Hematopoietic multipotent progenitor cell treated with erythropoietin and hydrocortisone succinate and interleukin-3 and kit ligand, for 17 days (in vitro differentiated cells): ENCODE measurements at places on chromosomes 6 and 20.

- no peak for DNase-seq
Observed at GRCh38 chr6:160431791-160432404, 83.7 kb downstream of the SLC22A3 start.

DNA sequence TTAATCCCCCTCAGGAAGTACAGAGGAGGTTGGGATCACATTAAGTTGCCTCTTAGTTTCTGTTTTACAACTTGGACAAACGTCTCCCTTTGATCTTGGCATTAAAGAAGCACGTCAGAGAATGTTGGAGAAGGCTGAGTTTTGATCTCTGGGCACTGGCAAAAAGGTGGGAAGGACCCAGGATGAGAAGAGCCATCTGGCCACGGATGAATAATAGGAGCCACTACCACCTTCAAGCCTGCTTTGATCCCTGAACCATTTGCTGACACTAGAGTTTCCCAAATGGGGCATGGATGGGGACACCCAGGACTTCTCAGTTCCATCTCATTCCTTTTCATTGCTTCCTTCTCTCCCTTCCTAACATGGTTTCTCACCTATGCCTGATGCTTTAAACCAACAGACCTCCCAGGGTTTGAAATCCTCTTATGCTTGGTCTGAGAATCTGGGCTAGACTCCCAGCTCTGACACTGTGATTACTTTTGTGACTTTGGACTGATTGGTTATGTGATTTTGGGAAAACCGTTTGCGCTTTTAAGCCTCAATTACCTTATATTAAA, 5.8 kb downstream of the TM9SF4 start:
- DNase-seq = no peak

DNA sequence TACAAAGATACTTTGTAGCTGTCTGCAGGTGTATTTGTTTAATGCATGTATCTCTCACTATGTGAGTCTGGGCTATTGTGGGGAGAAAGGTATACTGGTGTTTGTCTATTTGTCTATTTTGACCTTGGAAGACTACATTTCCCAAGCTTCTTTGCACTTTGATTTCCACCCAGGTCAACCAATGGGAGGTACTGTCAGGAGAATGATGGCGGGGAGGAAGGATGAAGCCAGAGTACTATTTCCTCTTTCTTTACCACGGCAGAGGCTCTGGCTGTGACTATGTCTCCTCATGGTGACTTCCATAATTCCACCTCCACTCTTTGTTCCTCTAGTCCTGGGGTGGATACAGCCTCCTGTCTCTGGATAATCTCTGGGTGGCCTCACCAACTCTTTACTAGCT, 23.1 kb downstream of the LBP start:
- no peak for DNase-seq

- no peak for DNase-seq
Observed at GRCh38 chr6:36563237-36563927, 16.1 kb upstream of the STK38 start.

DNA sequence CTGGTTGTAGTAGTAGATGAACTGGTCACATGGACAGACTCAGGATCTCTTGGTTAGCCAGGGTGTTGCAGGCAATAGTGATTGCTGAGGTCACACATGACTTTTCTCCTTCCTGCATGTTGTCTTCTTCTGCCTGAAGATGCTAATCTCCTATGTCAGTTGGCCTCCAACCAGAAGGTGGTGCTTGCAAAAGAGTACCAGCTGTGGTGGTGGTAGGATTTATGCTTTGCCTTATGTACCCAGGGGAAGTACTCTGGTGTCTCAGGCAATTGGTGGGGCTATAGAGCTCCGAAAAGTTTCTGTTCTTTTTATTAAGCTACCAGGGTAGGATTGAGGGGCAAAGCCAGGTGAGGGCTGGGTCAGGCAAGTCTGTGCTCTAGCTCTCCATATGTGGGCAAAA, 98.5 kb downstream of the CARMIL1 start:
- no peak for DNase-seq

- DNase-seq = no peak
Observed at GRCh38 chr6:89355511-89356194, 3.1 kb upstream of the UBE2J1 start.

DNA sequence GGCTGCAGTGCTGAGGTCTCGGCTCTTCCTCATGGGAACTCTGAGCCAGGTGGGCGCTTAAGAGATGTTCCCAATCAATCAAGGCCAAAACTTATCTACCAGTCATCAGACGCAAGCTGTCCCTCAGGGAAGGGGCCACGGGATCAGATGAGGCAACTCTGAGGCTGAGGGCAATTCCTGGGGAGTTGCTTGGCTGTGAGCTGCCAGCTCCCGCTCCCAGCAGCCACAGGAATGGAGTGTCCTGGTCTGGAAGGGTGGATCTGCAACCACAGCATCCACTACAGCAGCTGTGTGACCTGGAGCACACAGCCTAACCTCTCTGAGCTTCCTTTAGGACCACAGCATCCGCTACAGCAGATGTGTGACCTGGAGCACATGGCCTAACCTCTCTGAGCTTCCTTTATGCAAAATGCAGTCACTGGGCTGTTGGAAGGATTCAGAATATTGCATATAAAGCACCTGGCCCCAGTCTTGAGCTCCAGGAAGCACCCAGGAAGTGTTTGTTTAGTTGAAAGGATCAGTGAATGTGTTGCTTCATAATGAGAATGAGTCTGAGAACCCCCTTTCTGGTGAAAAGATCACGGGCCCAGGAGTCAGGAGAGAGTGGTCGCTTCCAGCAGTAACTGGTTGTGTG, 60.9 kb downstream of the TFAP2C start:
- no peak for DNase-seq

GRCh38 chr6:156662025-156662445, 115.1 kb upstream of the ARID1B start:
- peak; percentile 41 for DNase-seq

GRCh38 chr20:20212675-20213096, 155.2 kb upstream of the INSM1 start:
- no peak for DNase-seq

DNA sequence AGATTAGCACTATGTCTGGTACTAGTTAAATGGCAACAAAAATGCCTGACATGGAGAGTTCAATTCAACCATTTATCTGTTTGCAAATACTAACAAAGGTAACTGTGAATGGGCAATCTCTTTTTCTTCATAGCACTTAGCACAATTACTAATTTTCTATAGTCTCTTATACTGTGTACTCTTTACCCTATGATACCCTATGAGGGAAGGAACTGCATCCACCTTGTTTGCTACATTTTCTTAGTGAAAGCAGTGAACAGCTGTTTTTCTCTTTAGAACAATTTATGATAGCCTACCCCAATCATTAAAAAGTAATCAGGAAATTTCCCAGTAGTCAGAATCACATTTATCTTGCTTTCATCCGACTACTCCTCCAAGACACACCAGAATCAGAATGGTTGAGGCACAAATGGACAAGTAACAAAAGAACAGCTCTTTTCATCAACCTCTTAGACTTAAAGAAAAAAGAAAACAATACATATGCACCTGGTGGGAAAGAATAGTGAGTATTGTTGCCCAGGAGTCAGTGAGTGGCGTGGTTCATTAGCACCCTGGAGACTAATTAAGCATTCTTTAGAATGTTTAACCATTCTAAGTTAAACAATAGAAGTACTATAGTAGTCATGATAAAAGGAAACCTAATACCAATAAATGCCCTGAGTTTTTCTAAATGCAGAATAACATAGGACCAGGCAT, 16.7 kb downstream of the ZNF292 start:
- no peak for DNase-seq

DNA sequence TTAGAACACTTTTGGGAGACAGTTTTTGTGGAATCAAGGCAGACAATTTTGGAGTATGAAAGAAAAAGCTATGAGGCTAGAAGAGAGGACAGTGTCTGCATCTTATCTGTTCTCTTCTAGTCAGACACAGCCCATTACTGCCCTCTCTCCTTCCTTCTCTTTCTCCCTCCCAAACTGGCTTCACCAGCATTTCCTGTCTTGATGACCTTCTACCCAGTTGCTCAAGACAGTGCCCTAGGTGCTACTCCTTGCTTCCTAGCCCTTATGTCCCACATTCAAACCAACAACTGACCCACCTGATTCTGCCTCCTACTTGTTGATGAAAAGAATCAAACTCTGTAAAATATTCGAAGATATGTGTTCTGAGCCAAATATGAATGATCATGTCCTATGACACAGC, 116.4 kb upstream of the RIPOR2 start:
- DNase-seq = no peak

DNA sequence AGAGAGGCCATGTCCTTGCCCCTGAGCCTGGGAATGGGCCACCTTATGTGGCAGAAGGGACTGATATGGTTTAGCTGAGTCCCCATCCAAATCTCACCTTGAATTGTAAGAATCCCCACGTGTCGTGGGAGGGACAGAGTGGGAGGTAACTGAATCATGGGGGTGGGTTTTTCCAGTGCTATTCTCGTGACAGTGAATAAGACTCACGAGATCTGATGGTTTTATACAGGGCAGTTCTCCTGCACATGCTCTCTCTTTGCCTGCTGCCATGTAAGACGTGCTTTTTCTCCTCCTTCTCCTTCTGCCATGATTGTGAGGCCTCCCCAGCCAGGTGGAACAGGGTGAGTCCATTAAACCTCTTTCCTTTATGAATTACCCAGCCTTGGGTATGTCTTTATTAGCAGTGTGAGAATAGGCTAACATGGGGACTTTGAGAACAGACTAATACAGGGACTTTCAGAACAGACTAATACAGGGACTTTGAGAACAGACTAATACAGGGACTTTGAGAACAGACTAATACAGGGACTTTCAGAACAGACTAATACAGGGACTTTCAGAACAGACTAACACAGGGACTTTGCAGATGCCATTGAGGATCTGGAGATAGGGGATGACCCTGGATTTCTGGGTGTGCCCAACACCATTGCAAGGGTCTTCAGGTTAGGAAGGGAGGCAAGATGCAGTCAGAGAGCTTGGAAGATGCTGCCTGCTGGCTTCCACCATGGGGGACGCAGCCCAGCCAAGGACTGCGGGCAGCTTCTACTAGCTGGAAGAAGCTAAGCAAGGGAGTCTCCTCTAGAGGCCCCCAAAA, 86.9 kb downstream of the RAMACL start:
- DNase-seq = no peak

GRCh38 chr6:14119784-14120183, 2.2 kb downstream of the CD83 start:
- DNase-seq = no peak

- DNase-seq = no peak
Observed at GRCh38 chr6:34065466-34066217, 80.2 kb downstream of the GRM4 start.

DNA sequence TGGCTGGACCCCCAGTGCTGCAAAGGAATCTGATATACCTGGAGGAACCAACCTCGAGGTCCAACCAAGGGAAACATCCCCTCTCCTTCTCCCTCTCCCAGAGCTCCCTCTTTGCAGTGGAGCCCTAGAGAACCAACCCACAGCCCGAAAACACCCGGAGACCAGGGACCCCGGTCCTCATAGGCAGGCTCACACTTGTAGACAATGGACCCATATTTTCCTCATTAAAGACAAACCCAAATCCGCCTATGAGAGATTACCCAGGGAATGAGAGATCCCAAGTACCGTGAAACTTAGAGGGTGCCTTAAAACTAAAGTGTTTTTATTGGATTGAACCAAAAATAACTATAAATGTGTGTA, 9.6 kb upstream of the FOXF2 start:
- no peak for DNase-seq

- DNase-seq = no peak
Observed at GRCh38 chr6:153218184-153218792, 87.2 kb upstream of the RGS17 start.

DNA sequence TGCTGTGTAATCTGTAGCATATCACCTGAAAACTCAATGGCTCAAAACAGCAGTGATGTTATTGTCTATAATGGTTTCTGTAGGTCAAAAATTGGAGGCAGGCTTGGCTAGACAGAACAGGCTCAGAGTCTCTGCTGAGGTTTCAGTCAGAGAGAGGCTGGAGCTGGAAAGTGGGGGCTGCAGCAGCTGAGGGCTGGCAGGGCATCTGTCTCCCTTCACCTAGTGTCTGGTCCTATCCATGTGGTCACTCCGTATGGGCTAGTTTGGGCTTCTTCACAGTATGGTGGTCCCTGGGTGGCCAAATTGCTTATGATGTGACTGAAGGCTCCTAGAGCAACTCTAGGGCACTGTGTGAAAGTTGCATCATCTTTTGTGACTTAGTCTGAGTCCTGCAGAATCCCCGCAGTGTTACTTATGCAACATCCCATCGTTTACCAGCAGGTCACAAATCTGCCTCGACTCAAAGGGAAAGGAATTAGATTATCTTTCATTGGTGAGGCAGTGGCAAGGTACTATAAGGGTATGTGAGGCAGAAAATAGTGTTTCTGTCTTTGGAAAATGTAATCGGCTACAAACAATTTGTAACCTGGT, 497.0 kb downstream of the EPHA7 start:
- DNase-seq = no peak

- no peak for DNase-seq
Observed at GRCh38 chr6:93226822-93227221, 192.5 kb downstream of the EPHA7 start.

DNA sequence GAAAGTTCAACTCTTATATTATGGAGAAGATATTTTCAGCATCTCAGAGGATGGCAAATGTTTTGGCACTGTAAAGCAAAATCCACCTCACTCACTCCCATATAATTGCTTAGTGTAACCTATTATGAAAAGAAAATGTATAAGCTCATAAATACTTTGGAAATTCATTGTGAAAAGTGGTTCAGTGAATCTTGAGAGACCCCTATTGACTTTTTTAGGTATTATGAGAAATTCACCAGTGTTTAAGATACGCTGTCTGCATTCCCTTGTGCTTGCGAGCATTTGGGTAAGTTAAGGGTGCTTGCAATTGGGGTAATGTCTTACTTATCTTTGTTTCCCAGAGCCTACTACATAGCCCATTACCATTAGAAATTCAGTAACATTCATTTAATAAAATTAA, 66.3 kb upstream of the BMP5 start:
- no peak for DNase-seq

DNA sequence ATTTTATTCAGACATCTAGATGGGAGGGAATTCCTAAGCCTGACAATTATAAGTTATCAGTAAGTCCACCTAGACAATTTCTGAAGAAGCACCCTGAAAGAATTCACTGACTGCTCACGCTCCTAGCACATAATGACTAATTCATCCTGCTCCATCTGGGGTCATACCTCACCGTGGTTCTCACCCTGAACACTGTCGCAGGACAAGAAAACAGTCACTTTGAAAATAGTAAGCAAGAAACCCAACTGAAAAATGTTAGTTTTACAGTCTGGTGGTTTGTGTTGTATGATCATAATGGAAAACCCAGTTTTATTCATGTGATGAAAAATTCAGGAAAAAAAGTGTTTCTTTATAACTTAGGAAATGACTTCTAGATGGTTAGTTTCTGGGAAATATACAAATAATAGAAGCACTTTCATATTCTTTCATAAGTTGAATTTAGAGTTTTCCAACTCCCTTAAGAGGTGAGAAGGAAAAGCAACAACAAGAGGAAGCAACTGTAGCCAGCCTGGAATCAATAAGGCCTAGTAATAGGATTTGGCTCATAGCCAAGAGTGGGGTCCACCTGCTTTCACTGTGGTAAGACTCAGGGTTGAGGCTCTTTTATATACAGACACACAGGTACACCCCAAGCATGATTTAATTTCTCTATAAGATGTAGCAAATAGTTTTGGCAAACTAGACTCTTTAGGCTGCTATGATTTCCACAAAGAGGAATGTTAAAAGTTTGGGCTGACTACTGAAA, 94.1 kb downstream of the HIVEP2 start:
- no peak for DNase-seq
